ENCODE measurements at places on chromosomes 7 and 10.

- no peak for DNase-seq
Observed at GRCh38 chr10:29886299-29886698, 173.1 kb downstream of the JCAD start.

GRCh38 chr10:75773813-75774782 is 342.7 kb downstream of the LRMDA start:
- DNase-seq = no peak

DNA sequence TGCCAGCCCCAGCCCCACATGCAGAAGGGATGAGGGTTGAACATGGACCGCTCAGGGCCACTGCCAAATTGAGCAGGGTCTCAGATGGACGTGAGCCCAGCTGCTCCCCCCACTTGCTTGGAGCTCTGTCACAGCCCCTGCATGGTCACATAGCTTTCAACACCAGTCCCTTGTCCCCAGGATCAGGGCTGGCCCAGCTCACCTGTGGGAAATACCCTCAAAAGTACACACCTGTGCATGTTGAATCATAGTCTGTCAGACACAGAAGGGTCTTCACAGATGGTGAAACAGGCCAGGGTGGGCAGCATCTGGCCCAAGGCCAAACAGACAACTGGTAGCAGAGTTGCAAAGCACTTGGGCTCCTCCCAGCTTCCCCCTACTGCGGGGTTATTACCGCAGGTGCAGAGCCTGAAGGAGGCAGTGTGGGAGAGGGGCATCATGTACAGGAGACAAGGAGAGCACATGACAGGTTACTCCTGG is 77.6 kb upstream of the UNC5B start:
- no peak for DNase-seq

DNA sequence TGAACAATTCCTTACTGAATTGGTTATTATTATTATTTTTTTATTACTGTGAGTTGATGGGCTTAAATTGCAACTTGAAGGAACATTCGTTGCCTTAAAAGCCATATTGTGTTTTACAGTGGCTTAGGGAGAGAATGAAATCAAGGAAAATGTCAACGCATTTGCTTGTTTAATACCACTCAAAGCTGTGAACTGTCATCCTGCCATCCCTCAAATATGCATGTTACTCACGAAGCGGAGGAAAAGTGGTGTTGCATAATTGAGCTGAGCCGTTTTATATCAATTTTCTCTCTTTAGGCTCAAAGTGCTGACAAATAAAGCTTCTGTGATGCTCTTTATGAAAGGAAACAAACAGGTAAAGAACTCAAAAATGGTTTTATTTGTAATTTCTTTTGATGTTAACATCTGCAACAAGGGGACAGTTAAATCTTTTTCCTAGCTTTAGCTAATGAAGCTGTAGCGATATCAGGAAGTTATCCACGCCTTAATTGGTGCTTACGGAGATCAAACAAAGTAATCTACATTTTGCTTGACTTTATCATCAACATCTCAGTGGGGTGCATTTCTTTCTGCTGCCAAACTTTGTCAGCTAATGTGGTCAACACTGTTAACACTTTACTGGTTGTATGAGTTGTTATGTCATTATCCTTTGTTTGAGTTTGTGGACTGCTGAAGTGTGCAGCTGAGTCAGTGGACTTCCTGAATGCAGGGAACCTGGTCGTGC is 33.1 kb downstream of the GLRX3 start:
- no peak for DNase-seq

DNA sequence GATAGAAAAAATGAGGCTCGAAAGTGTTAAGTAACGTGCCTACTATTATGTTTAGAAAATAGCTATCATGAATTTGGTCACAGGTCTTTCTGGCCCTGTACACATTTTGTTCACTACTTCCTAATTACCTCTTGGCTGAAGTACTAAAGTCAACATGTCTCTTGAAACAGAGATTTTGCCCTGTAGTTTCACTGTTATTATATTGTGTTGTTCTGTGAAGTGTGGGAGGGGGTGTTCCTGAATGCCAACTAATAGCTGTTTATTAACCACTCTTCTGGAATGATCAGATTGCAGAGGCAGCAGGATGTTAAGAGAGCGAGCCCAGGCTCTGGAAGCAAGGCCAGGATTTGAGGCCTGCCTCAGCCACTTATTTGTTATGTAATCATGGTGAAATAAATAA is 72.1 kb downstream of the RNF133 start:
- no peak for DNase-seq

GRCh38 chr10:114252883-114253282 is 13.8 kb downstream of the VWA2 start:
- no peak for DNase-seq

- DNase-seq = no peak
Observed at GRCh38 chr10:1858547-1858946, 121.2 kb upstream of the ADARB2 start.

- DNase-seq = no peak
Observed at GRCh38 chr10:17918187-17918903, 33.4 kb upstream of the SLC39A12 start.

All from stimulated activated CD4-positive, alpha-beta T cell treated with anti-CD3 and anti-CD28 coated beads, Interleukin-4, amount 100 ng/mL, for 48 hours (primary cell).